ENCODE measurements at places on chromosomes 3 and 15.

DNA sequence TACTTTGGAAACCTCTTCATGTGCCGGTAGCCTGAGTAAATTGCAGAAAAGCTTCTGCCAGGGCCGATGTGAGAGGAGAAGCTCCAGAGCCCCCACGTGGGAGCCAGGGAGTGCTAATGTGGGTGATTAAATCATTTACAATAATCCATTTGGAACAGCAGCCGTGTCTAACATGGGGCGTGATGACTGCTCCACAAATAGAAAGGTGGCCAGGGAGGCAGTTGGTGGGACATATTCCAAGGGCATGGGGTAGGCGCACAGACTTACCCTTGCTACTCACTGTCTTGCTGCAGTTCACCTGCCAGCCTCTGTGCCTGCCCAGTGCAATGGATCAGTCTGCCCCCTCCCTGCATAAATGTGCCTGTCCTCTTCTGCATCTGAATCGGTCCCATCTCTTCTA, 39.3 kb upstream of the INSYN1 start:
- no peak for DNase-seq

DNA sequence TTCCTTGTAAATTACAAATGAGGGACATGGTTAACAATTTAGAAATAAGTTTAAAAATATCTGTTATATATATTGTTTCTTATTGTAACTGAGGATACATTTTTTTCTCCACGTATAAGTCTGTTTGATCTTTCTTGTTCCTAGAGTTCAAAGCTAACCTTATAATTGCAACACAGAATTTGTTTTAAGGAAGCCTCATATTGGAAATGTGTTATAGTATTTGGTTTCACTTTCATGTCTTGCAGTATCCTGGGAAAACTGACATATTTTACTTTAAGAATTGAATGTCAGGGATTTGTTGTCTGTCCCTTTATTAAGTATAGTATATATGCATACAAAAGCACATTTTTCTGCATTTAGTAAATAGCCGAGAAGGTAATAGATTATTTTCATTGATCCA, 23.5 kb upstream of the NIT2 start:
- no peak for DNase-seq

DNA sequence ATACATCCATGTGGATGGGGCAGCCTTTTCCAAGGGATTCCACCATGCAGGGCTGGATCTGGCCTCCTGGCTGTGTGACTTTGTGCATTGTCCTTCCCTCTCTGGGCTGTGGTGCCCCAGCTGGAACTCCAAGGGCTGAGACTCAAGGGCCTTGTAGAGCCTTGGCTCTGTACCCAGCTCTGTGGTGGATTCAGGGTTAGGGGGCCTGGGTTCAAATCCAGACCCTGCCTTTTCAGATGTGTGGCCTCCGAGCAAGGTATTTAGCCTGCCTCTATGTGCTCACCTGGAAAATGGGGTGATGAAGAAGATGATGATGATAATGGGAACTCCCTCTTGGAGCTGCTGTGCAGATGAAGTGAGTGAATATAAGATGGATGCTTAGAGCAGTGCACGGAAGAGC, 161.9 kb downstream of the WNT7A start:
- no peak for DNase-seq

DNA sequence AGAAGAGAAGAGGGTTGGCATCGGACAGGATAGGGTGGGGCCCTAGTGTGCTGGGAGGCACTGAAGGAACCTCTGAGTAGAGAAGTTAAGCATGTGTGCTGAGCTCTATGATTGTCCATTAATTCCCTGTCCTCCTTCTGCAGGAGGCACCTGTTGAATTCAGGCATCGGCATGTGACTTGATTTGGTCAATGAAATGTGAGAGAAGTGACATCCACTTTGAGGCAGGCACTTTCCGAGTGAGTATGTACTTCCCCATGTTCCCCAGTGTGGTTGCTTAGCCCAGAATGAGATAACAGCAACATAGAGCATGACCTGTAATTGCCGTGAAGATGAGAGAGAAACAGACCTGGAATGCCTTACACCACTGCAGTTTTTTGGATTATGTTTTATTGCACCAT, 224.8 kb downstream of the RPLP1 start:
- DNase-seq = no peak

- no peak for DNase-seq
Observed at GRCh38 chr15:42206406-42206805, 1.7 kb downstream of the VPS39 start.

DNA sequence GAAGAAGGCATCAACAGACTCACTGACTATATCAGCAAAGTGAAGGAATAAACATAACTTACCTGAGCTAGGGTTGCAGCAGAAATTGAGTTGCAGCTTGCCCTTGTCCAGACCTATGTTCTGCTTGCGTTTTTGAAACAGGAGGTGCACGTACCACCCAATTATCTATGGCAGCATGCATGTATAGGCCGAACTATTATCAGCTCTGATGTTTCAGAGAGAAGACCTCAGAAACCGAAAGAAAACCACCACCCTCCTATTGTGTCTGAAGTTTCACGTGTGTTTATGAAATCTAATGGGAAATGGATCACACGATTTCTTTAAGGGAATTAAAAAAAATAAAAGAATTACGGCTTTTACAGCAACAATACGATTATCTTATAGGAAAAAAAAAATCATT, 17.8 kb downstream of the LMOD3 start:
- DNase-seq = no peak

- DNase-seq = no peak
Observed at GRCh38 chr15:96150254-96150653, 180.2 kb upstream of the NR2F2 start.

GRCh38 chr3:59334585-59334984, 284.8 kb upstream of the CFAP20DC start:
- no peak for DNase-seq

DNA sequence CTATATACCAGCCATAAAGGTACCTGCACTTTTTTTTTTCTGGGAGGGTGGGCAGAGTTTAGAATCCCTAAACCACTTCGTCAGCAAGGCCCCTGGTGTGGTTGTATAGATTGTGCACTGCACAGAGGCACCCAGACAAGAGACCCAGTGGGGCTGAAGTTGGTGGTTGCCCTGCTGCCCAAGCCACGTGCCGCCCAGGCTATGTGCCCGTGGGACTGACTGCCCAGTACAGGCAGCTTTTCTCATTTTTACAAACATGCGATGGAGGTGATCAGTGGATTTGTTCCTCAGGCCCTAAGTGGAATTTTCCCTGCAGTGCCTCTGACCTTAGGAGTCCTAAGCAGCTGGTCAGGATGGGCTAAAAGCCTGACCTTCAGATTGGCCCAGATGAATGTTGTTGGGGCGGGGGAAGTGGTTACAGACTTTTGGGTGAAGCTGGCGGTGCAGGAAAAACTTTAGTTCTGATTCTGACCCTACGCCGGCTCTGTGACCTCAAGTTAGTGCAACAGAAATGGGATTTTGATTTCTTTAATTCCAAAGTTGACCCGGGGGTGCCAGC, 34.9 kb upstream of the LIMD1 start:
- no peak for DNase-seq

GRCh38 chr3:139113231-139113992, 68.7 kb upstream of the PRR23C start:
- no peak for DNase-seq

DNA sequence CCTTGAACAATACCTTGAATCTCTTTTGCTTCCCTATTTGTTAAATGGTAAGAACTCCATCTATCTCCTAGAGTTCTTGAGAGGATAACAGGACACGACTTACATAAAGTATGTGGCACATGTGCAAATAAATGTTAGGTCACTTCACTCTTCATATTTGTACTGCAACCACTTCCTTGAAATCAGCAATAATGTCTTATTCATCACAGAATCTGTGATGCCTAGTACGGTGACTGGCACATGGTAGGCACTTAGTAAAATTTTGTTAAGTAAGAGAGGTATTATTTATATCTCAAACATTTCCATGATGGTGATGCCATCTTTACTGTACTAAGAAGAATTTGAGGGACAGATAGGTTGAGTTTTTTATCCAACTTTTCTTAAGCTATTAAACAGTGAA, 14.3 kb downstream of the CD47 start:
- DNase-seq = no peak

DNA sequence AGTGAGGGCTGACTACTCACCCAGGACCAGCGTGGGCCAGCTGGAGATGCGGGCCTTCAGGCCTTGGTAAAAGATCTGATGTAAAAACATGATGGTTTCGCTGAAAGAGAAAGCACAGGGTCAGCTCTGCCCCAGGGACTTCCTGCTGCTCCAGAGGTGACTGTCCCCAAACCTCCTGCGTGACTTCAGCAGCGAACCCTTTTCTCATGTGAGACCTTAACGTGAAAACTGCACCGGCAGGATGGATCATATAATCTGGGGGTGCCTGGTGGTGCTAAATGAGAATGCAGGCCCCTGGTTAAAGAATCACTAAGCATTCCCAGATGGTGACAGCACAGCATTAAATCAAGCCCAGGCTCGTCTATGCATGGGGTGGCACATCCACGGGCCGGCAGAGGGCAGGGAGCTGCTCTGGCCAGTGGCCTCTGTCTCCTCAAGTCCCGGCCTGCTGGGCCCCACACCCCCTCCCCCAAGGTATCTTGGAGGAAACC, 55.4 kb downstream of the RASGRF1 start:
- DNase-seq = no peak

DNA sequence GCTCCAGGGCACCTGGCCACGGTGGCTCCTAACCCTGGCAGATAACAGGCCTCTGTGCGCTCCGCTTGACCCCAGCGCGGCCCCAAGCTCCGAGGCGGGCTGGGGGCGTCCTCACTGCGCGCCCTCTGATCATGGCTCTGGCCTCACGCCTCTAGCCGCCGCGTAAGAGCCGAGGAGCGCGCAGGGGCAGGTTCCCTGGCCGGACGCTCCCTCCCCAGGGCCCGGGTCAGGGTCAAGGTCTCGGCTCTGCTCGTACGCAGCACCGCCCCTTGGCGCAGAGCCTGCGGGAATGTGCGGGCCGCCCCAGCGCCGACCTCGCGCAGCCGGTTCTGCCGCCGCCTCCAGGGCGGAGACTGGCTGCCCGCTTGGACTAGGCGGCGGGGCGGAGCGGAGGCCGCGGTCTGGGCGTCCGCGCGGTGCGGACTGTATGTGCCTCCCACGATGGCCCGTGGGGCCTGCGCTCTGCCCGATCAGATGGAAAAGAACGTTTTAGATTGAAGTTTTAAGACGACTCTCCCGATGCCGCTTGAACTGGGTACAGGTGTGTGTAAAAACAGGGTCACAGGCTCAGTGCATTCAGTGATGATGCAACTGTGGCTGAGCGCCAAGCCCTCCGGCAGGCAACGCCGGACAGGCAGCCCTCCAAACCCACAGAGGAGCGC, 40.8 kb downstream of the CHST14 start:
- peak; percentile 5 for DNase-seq

GRCh38 chr3:29291260-29291981, 10.6 kb downstream of the RBMS3 start:
- no peak for DNase-seq

DNA sequence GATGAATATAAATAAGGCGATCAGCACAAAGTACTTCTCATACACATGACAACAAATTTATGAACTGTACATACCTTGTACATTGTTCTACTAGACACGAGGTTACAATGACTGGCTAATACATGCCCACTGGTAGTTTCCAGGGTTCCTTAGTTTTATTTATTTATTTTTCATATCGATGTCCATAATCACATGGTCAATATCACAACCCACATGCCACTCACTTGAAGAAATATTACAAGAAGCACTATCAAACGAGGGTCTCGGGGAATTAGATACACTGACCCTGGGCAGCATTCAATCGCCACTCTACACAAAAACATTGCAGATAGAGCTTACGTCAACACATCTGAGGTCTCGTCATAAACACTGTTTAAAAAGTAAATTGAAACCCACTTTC, 21.2 kb upstream of the WNT5A start:
- no peak for DNase-seq

DNA sequence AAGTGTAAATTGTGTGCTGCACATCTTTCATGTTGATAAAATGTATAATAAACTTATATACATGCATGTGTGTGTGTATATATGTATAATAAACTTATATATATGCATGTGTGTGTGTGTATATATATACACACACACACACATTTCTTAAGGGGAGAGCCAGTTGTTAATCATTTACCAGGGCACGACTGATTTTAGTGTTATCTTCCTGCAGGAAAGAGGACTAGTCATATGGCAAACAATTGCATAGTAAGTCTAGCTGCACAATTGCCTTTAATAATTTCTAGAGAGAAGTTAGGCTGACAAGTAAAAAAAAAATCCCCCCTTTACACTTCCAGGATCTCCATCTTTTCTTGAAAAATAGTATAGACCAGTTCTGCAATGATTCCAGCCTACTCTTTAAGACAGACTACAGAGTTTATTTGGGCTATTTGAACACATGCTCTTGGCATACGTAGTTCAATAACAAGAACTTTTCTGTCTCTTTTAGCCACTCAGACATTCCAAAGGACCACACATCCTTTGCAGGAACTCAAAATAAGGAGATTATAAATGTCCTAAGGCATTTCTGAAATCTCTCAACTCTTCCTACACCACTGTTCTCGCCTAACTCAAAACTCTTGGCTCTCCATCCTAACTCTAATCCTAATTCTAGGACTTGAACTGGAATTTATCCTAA, 163.6 kb upstream of the SETMAR start:
- DNase-seq = no peak

DNA sequence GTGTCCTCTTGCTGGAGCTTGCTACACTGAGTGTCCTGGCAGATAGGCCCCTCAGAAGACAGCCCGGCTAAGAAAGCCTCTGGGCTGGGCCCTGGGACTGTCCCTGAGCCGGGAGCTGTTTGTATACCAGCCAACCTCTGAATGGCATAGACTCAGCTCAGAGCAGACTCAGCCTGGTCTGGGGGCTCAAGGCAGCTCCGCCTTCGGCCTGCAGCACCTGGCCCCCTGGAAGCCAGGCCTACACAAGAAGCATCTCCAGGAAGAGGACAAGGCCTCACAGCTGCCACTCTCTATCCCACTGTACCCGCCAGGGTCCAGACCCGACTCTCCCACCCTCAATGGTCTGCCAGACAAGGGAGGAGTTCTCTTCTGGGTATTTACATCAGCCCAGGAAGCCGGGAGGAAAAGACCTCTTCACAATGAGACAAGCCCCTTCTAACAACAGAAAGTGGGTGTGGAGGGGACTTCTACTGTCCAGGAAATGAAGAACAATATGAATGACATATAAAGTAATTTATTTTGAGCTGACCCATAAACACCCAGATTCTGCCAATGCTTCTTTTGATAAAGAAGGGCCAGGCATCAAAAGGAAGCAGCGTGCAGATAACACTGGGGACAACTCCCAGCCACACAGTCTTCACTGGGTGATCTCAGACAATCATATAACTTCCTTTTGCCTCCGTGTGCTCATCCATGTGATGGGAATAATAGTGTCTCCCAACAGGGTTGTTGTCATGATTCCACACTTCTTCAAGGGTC, 110.2 kb downstream of the TPRA1 start:
- no peak for DNase-seq

- no peak for DNase-seq
Observed at GRCh38 chr3:158640646-158641045, 3.7 kb upstream of the GFM1 start.

DNA sequence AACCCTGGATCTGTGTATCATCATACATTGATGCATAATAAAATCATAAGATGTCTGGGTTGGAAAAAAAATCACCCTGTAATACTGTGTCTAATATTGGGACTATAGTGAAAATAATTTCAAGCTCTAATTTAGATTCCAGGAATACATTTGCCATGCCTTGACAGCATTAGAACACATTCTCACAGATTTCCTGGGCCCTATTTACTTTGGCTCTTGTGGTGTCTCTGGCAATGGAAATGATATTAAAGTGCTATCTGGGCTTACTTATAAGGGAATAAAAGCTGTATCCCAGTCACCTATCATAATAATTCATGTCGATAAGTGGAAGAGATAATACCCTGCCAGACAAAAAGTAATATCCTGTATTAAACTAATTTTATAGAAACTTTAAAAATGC, 472.0 kb downstream of the ZPLD1 start:
- DNase-seq = no peak

GRCh38 chr15:96408591-96409183, 78.2 kb downstream of the NR2F2 start:
- no peak for DNase-seq
